ENCODE measurements at places on chromosomes 5 and 9.

GRCh38 chr5:116044073-116044472 is 11.8 kb downstream of the ARL14EPL start:
- no peak overlapping the region for H3K27ac ChIP-seq
- DNase-seq = no peak
- H3K4me1 ChIP-seq = peaks cover 2% of the 10 kb centered on the region
- H3K4me3 ChIP-seq = no peak overlapping the region
- no peaks in the 10 kb centered on the region for H3K36me3 ChIP-seq

- H3K4me1 ChIP-seq = peaks cover 51% of the 10 kb centered on the region
- H3K27ac ChIP-seq = peak overlapping the region; percentile 96
- H3K27me3 ChIP-seq = no peaks in the 10 kb centered on the region
- H3K4me3 ChIP-seq = peak overlapping the region; percentile 91
- peaks cover 30% of the 10 kb centered on the region for H3K36me3 ChIP-seq
- DNase-seq = no peak
These were observed 39.5 kb downstream of the SLC22A5 start for GRCh38 chr5:132408965-132409364.

DNA sequence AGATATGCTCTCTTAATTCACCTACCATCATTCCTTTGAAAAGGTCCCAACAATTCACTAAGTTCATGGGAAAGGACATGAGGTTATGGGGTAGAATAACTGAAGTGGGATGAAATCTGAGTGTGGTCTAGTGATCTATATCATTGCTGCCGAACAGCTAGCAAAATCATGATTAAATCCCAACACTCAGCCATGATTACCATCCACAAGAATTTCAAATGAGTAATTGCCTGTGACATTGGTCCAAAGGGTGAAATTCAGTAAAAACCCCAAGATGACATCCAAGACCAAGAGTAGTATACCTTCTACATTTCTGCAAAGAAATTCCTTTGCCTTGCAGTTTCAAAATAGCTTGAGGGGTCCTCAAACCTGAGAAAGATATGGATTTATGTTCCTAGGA is 225.6 kb downstream of the SPOCK1 start:
- H3K27me3 ChIP-seq = peaks cover 5% of the 10 kb centered on the region
- H3K4me3 ChIP-seq = no peak overlapping the region
- H3K4me1 ChIP-seq = no peaks in the 10 kb centered on the region
- no peak for DNase-seq

DNA sequence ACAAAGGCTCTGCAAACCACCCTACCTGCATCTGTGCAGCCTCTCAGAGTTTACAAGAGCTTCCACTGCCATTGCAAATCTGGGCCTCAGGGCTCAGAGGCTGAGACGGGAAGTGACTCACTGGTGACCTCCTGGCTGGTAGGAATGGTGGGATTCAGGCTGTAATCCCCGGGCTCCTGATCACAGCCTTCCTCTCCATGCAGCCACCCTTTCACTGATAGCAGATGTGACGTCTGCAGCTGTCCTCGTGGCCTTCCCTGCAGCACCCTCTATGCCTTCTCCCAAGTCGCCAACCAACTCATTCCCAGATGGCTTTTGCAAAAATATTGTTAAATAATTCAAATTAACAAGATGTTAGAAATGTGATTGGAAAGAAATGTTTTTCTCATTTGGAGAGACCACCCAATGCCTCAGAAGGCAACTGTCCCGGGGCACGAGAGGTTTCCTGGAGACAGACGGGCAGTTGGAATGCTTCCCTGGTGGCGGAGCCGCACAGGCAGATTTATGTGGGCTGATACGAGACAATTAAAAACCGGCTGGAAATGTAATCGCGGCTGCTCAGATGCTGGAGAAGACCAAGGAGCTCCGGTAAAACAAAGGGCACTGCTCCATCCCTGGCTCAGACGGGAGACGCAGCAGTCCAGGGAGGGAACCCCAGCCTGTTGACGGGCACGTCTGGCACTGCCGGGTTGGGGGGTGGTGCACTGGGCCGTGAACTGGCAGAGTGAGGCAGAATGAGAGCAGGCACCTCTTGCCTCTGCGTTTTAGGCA is 34.4 kb upstream of the SLC25A51 start:
- no peaks in the 10 kb centered on the region for H3K27me3 ChIP-seq
- H3K27ac ChIP-seq = no peak overlapping the region
- no peaks in the 10 kb centered on the region for H3K4me1 ChIP-seq
- DNase-seq = no peak
- no peaks in the 10 kb centered on the region for H3K36me3 ChIP-seq
- H3K4me3 ChIP-seq = no peak overlapping the region

GRCh38 chr9:33778700-33779351 is 16.5 kb upstream of the PRSS3 start:
- H3K4me3 ChIP-seq = no peak overlapping the region
- no peaks in the 10 kb centered on the region for H3K36me3 ChIP-seq
- peaks cover 27% of the 10 kb centered on the region for H3K27me3 ChIP-seq
- peaks cover 5% of the 10 kb centered on the region for H3K4me1 ChIP-seq
- DNase-seq = peak; percentile 45

- H3K4me3 ChIP-seq = no peak overlapping the region
- H3K27me3 ChIP-seq = peaks cover 4% of the 10 kb centered on the region
- H3K4me1 ChIP-seq = peaks cover 24% of the 10 kb centered on the region
- H3K36me3 ChIP-seq = peaks cover 2% of the 10 kb centered on the region
- DNase-seq = no peak
- H3K27ac ChIP-seq = no peak overlapping the region
These were observed 3.4 kb upstream of the TRMO start for GRCh38 chr9:97925497-97926334.

GRCh38 chr5:153952893-153953292 is 85.8 kb downstream of the FAM114A2 start:
- no peaks in the 10 kb centered on the region for H3K36me3 ChIP-seq
- no peak for DNase-seq
- H3K4me1 ChIP-seq = no peaks in the 10 kb centered on the region
- H3K27me3 ChIP-seq = peaks cover 4% of the 10 kb centered on the region
- H3K4me3 ChIP-seq = no peak overlapping the region

DNA sequence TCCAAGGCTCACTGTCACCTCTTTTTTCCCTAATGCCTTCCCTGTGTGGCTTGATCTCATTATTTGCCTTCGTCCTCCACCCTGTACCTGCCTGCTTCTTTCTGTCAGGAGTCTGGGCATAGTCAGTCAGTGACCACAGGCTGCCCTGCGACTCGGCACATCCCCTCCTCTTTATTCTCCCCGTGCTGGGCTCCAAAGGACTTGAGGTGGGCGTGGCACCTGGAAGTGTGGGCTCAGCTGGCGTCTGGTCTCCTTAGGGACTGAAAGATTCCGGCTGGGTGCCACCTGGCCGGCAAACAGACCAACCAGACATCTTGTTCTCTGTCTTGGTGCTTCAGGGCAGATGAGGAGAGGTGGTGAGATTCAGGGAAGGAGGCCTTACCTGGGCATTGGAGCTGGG is 29.6 kb upstream of the PRDM12 start:
- H3K27ac ChIP-seq = no peak overlapping the region
- no peaks in the 10 kb centered on the region for H3K27me3 ChIP-seq
- H3K4me3 ChIP-seq = no peak overlapping the region
- H3K4me1 ChIP-seq = no peaks in the 10 kb centered on the region
- DNase-seq = no peak

GRCh38 chr9:9214066-9214465 is 1398.7 kb downstream of the PTPRD start:
- no peak overlapping the region for H3K4me3 ChIP-seq
- no peak for DNase-seq
- no peak overlapping the region for H3K27ac ChIP-seq

DNA sequence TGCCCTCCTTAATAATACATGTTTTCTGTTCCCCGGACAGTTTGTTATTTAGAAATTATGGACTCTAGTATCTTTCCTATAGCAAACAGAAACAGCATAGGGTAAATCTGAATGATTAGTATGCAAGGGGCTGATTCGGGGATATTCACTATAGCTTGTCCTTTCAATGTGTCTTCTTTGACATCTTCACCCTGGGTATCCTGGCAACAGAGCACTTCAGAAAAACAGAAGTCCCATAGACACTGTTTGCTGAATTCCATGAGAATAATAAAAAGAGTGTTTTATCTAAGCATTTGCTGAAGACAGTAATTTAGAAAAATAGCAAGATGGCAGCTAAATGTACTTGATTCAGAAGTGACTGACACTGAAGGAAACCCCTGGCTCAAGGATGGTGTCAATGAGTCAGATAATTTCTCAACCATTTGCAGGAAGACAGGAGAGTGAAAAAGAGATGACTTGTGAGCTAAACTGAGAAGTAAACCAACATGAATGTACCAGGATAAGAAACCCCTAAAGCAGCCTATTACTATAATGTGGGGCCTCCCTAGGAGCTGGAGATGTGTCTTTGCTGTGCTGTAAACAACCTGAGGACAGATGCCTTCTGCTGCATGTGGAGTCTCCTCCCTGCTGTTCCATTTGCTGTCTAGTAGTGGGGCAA is 246.2 kb downstream of the MAN2A1 start:
- H3K4me3 ChIP-seq = no peak overlapping the region
- H3K27me3 ChIP-seq = no peaks in the 10 kb centered on the region
- no peak for DNase-seq
- peaks cover 3% of the 10 kb centered on the region for H3K4me1 ChIP-seq

DNA sequence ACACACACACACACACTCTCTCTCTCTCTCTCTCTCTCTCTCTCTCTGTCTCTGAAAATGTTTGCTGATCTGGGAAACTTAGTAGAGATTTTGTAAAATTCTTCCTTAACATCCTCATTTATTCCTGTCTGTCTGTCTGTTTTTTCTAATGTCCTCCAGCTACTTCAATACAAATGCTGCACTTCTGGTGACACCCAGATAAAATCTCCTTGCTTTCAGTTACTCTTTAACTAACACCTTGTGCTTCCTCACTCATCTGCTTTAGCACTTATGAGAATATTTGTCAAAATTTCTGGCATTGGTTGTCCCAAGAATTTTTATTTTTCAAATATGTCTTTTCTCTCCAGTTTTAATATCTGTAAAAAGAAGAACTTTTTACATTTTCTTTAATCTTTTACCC is 35.0 kb upstream of the ARRDC3 start:
- no peak for DNase-seq
- no peaks in the 10 kb centered on the region for H3K36me3 ChIP-seq
- H3K4me3 ChIP-seq = no peak overlapping the region
- H3K4me1 ChIP-seq = peaks cover 6% of the 10 kb centered on the region
- no peaks in the 10 kb centered on the region for H3K27me3 ChIP-seq
- no peak overlapping the region for H3K27ac ChIP-seq

GRCh38 chr5:121988488-121988887 is 26.7 kb downstream of the SRFBP1 start:
- DNase-seq = no peak
- H3K36me3 ChIP-seq = peaks cover 22% of the 10 kb centered on the region
- no peaks in the 10 kb centered on the region for H3K27me3 ChIP-seq
- no peaks in the 10 kb centered on the region for H3K4me1 ChIP-seq
- no peak overlapping the region for H3K27ac ChIP-seq

DNA sequence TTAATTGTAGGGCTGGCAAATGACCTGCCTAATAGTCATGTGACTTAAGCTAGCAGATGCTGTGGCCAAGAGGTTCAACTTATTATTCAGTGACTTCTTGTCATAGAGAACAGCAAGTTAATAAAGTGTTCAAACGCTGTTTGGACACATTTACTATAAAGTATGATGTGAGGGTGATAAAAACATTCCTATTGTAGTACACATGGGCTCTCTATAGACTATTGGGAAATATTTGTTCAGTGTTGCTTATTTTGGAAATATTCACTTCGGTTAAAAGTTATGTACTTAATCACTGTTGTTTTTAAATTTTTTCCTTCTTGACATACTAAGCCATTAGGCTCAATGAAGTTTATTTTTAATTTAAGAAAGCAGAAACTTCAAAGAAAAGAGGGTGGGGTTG is 345.0 kb downstream of the NNT start:
- no peaks in the 10 kb centered on the region for H3K36me3 ChIP-seq
- no peaks in the 10 kb centered on the region for H3K27me3 ChIP-seq
- no peaks in the 10 kb centered on the region for H3K4me1 ChIP-seq
- H3K27ac ChIP-seq = no peak overlapping the region
- no peak overlapping the region for H3K4me3 ChIP-seq
- DNase-seq = no peak

DNA sequence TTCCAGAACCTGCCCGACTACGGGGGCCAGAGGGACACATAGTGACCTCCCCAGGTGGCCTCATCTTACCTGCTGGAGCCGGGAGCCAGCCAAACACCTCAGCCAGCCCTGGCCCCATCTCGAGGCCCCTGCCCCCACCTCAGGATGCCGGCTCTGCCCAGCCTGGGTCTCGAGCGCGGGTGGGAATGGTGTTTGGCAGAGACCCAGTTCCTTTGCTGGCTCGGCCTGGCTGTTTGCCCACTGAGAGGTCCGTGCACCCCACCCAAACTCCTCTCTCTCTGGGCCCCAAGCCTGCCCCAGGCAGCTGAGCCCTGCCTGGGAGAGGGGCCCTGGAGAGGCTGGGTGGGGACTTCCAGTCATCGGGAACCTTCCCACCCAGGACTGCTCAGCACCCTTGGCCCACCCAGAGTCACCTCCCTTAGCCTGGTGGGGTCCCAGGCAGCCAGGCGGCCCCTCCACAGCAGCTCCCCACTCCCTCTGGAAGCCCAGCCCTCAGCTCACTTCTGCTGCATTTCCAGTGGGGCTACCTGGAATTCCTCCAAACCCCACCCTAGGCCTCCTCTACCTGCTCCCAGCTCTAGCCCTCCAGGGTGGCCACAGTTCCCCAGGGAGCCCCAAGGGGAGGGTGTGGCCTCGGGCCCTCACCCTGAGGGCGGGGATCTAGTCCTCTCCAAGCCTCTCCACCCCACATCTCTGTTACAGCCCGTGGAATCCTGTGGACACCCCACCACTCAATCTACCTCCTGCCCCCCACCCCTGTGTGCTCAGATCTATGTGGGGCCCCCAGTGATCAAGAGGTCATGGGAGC is 42.4 kb upstream of the UBAC1 start:
- no peak overlapping the region for H3K27ac ChIP-seq
- no peak for DNase-seq
- H3K36me3 ChIP-seq = no peaks in the 10 kb centered on the region
- no peaks in the 10 kb centered on the region for H3K27me3 ChIP-seq
- no peaks in the 10 kb centered on the region for H3K4me1 ChIP-seq

DNA sequence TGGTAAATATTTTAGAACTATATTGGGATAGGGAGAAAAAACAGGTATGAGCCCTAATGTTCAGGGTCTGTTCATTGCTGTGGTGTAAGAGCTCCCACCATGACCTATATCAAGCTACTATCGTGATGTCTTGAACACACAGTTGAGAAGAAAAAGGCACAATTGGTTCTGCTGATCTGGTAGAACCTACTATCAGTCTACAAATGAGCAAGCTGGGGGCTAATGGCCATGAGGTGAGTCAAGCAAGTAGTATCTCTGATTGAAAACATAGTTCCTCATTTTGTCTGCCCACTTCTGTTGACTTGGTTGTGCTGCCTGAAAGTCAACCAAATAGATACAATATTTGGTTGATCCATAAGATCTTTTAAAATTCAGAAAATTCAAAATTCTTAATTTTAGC is 1026.3 kb downstream of the CDH12 start:
- no peaks in the 10 kb centered on the region for H3K4me1 ChIP-seq
- no peaks in the 10 kb centered on the region for H3K36me3 ChIP-seq
- no peak for DNase-seq
- H3K4me3 ChIP-seq = no peak overlapping the region
- no peak overlapping the region for H3K27ac ChIP-seq

DNA sequence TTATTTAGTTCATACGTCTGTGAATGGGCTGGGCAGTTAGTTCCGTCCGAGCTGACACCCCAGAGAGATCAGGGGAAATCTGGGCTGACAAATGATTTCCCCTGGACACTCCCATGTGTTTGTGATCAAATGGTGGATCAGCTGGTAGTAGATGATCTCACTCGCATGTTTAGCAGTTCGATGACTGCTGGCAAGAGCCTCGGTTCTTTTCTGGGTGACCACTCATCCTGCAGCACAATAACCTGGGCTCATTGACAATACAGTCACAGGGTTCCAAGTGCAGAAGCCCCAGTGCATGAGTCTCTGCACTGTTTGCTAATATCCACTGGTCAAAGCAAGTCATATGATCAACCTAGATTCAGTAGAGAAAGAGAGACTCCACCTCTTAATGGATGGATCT is 155.9 kb downstream of the NR2F1-AS1 start:
- no peaks in the 10 kb centered on the region for H3K4me1 ChIP-seq
- no peaks in the 10 kb centered on the region for H3K36me3 ChIP-seq
- peaks cover 3% of the 10 kb centered on the region for H3K27me3 ChIP-seq
